Femur (tissue), 1 donor: ENCODE measurements at places on chromosomes 7 and 10.

DNA sequence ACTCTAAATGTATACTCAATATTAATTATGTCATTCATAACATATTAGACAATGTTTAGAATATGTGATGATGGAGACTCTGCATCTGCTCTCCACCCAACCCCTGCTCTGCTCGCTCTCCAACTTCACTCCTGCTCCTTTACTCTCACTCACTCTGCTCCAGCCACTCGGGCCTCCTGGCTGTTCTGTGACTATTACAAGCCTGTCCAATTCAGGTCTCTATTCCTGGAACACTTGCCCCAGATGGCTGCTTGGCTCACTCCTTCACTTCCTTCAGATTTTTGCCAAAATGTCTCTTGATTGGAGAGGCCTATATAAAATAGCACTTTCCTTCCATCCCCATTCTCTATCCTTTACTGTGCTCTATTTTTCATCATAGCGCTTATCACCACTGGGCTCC is 84.8 kb downstream of the HBP1 start:
- DNase-seq = no peak

DNA sequence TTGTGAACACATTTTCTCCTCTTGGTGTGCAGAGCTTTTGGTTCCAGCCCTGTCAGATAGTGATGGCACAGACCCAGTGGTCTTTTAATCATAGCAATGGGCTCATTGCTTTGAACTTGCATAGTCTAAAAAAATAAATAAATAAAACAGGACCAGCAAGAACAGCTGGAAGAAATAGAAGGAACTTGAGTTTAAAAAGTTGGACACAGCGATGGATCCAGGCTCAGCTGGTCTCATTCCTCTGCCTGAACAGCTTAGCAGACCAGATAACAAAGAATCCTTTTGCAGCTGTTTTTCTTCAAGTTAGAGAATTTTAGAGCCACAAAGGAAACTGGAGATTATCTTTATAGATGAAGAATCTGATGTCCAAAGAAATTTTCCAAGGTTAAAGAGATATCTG is 1005.6 kb downstream of the LRMDA start:
- DNase-seq = peak; percentile 42

DNA sequence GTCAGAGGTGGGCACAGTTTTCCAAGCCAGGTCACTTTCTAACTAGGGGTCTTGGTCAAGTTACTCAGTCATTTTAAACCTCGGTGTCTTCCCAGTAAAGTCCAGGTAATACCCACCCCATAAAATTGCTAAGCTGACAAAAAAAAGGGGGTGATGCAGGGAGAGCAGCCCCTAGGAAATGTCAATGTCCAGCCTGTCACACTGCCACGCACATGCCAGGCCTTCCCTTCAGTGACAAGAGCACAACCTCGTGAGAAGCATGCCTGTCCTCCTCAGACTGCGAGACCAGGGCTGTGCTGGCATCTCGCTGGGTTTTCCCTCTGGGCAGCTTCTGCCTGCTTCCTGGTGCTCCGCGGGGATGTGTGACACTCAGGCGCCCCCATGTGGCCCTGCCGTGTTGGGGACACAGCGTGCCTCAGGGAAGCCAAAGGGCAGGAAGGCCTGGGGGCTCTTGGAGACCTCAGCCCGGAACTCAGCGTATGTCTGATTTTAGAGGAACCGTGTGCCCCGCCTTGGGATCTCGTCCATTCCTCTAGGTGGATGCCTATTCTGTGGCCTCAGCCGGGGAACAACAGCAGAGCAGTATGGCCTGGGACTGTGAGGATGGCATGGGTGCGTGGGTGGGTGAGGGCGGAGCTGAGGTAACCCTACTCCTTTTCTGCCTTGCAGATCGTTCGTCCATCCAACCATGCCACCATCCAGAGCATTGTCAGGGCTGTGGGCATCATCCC is 10.2 kb upstream of the GDF2 start:
- peak; percentile 88 for DNase-seq

GRCh38 chr7:139960157-139960556 is 102.6 kb downstream of the PARP12 start:
- no peak for DNase-seq

GRCh38 chr7:135215698-135216097 is 4.4 kb upstream of the WDR91 start:
- no peak for DNase-seq

DNA sequence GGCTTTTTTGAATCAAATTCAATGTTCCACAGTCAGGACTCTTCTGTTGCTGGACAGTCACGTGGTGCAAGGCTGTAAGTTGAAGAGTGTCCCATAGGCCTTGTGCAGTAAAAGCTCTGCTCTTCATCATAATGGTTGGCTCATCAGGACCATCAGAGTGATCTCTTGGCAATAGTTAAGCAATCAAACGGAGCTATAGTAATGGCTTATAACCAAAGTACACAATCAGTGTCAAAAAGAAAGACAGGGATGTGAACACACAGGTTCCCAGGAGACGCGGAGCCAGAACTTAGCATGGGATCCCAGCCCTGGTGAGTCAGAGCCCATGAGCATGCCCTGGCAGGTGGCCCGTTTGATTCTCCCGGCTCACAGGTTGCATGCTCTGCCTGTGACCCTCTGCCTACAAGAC is 10.8 kb upstream of the GPNMB start:
- peak; percentile 29 for DNase-seq

DNA sequence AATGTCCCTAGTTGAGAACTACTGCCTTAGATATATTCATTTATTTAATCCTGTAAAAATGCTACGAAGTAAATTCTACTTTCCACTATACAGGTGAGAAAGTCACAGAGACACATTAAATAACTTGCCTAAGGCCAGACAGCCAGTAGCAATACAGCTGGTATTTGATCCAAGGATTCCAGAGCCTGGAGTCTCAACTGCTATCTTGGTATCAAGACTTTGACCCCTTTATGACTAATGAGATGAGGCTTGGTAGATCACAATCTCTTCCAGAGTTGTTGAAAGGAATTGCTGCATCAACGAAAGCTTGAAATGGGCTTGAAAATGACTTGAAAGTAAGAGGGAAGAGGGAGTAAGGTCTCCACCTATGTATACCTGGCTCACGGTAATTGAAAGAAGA is 83.3 kb downstream of the ORC5 start:
- no peak for DNase-seq

- no peak for DNase-seq
Observed at GRCh38 chr7:87110778-87111177, 41.5 kb upstream of the DMTF1 start.

DNA sequence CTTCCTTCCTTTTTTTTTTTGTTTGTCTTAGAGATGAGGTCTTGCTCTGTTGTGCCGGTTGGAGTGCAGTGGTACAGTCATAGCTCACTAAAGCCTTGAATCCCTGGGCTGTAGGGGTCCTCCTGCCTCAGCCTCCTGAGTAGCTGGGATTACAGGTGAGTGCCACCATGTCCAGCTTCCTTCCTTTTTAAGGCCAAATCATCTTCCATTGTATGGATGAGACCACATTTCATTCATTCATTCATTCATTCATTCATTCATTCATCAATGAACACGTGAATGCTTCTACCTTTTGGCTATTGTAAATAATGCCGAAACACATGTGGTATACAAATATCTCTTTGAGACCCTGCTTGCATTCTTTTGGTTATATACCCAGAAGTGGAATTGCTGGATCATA is 60.0 kb upstream of the BAIAP2L1 start:
- DNase-seq = no peak

DNA sequence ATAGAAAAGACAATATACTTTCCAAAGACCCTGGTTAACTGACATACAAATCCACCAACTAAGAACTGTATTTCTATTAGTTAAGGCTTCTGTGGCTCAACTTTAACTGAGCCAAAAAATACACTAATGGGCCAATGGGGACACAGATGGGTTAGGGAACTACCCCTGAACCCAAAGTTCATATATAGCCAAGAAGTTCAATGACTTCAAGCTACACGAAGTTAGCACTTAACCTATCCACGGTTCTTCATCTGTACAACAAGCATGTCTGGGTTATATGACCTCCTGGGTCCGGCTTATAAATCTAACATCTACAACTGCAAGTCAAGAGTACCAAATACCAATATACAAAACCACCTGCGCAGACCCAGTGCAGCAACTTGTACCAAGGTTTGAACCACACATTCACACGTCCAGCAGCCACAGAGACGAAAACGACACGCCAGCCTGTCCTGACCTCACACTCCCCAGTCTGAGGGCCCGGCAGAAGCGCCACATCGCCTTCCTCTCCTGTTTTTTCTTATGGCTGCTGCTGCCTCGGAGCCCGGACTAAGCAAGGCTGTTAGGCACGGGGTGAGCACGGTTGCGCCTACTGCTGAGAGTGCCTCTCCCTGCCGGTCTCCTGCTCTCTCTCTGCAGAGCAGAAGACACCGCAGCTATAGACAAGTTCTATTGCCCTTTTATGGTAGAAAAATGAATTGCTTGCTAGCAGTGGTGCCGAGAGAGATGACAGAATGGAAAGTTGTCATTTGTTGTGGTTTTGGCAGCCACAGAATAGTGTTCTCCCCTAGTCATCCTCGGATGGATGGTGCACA is 86.3 kb downstream of the RNF216 start:
- peak; percentile 78 for DNase-seq

DNA sequence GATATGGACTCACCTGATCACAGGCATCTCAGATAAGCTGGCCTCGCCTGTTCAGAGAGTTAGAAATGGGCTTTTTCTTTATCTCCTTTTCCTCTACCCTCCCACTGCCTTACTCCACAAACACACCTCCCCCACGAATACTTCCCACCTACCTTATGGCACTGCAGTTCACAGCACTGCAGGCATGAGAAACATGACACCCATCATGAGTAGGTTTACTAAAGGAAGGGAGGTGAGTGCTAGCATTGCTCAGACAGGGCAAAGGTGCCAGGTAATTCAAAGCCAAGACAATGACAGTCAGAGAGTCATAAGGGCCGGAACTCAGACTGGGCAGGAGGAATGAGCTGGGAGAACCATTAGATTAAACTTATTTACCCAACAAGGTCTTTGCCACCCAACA is 220.6 kb downstream of the FAM107B start:
- DNase-seq = no peak

- DNase-seq = no peak
Observed at GRCh38 chr7:125355899-125356298, 426.3 kb upstream of the POT1 start.

GRCh38 chr10:43453266-43453831 is 16.4 kb downstream of the ZNF487 start:
- DNase-seq = no peak

GRCh38 chr10:103463499-103463898 is 4.8 kb upstream of the CALHM1 start:
- DNase-seq = no peak

- no peak for DNase-seq
Observed at GRCh38 chr7:158707610-158708009, 3.0 kb upstream of the NCAPG2 start.

DNA sequence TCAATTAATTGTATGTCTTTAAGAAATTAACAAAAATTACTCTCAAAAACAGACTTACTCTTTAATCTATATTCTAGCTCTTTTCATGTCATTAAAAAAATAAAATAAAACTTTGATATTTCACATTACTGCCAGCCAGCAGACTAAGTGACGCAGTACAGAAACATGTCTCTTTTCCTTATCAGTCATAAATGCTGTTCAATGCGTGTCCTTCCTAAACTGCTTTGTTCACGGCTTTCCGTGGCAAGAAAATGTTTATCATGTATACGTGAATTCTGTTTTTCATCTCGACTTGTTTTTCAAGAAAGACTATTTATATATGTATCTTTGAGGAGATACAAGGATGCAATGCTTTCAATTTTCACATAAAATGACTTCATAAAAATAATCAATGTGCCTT is 182.4 kb downstream of the DOCK4 start:
- DNase-seq = no peak
